ENCODE measurements at places on chromosomes 5 and 9. TPM values are rescaled to one million over a fixed set of nuclear protein-coding genes. Genes with fewer than 3 reads are reported as not detected.

DNA sequence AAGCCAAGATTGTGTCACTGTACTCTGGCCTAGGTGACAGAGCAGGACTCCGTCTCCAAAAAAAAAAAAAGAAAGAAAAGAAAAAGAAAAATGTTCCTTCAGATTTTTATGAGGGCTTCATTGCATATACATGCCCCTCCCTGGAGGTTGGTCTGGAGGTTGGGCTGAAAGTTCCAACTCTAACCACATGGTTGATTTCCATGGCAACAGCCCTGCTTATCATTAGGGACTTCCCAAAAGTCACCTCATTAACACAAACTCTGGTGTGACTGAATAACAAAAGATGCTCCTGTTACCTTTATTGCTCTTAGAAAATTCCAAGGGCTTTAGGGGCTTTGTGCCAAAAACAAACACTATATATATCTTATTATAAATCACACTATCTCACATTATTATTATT, 113.8 kb downstream of the TMC1 start:
- no peaks in the 10 kb centered on the region for H3K4me1 ChIP-seq
- H3K27ac ChIP-seq: no peak overlapping the region
- H3K4me3 ChIP-seq: no peak overlapping the region

Gene RGS14
- total RNA-seq: 15.0 TPM

- no peaks in the 10 kb centered on the region for H3K36me3 ChIP-seq
- no peak overlapping the region for H3K27ac ChIP-seq
- H3K4me1 ChIP-seq: no peaks in the 10 kb centered on the region
- peaks cover 1% of the 10 kb centered on the region for H3K27me3 ChIP-seq
These were observed 196.4 kb downstream of the TLE4 start for GRCh38 chr9:79768194-79768593.

DNA sequence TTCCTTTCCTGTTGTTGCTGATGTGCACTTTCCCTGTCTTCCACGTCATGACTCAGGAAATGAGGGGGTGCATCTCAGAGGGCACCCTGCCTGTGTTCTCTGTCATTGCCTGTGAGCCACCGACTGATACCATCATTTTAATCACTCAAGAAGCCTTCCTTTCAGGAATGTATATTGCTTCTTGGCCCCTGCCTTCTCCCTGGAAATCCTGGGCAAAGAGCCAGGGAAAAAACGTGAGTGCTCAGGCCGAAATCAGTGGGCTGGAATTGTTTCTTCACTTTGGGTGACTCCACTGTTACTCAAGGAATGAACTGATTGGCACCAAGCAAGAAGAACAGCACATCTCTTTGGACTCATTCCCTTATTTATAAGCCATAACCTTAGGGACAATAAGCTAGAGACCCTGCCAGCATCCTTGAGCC, 126.1 kb downstream of the SNX18 start:
- peaks cover 16% of the 10 kb centered on the region for H3K4me1 ChIP-seq
- DNase-seq: no peak
- no peak overlapping the region for H3K4me3 ChIP-seq
- H3K27ac ChIP-seq: peak overlapping the region; percentile 69
- no peaks in the 10 kb centered on the region for H3K27me3 ChIP-seq
